SIG-M5 (cell line): ENCODE measurements at places on chromosomes 12 and 14.

DNA sequence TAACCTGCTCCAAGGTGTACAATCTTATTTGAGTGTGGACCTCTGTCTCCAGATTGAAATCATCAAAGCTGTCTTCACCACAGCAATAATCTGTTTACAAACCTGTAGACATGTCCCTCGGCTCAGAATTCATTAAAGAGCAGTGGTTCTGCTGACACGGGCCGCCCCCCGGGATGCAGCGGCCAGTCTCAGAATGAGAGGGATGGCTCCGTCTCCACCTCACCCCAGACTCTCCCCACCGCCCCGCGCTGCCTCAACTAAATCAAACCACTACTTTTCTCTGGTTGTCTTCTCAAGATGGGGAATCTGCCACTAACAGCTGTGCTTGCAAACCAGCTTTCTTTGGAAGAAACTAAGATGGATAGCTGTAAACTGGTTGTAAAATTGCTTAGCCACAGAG, 56.2 kb downstream of the SLC15A4 start:
- DNase-seq: no peak

DNA sequence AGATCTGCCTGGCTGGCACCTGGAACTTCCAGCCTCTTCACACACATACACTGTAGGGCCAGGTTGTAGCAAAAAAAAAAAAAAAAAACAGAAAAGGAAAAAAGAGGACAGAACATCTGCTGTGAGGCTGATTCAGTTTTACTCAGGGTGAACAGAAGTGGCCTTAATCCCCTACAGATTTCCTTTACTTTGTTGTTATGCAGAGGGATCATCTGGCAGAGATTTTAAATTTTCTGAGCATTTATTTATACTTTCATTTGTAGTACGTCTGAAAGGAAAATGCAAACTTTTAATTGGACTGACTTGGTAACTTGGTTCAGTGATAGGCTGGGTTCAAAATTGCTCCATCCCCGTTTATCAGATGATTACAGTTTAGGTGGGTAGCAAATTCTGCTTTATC, 50.8 kb upstream of the PRICKLE1 start:
- DNase-seq: no peak

DNA sequence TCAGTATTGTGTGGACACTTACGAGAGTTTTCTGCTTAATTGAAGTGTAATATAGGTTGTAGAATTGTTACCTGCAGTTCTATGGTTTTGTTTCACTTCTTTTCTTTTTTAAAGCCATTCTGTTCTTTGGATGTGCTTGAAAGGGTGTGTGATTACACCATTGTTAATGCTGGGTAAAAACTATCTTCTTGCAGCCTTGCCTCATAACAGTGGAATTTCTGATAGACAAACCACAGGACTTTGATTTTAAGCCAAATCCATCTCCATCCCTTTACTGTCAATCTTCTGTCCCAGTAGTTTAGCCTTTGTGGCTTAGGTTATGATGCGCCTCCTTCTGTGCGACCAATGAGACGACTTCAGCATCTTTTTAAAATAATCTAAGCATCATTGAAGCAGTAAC, 182.3 kb downstream of the PELI2 start:
- no peak for DNase-seq

- no peak for DNase-seq
Measured at GRCh38 chr12:6215932-6216494, 15.8 kb downstream of the CD9 start.

- DNase-seq: peak; percentile 45
Measured at GRCh38 chr12:32455607-32456071, 56.3 kb downstream of the FGD4 start.

DNA sequence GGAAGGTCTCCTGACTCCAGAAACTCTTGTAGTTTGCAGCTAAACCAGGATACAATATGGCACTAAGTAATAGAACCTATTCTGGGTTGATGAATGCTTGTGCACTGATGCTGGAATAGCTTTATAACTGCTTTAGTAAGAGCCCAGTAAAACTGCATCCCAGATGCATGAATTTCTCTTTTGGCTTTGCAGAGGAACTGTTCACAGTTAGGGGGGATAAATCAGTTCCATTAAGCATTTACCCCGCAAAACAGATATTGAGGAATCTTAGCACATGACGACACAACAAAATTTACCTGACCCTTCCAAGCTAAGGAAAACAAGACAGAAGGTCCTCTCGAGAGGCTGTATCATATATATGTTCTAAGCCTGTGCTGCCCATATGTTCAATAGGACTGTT, 457.4 kb downstream of the FOXG1 start:
- DNase-seq: no peak

DNA sequence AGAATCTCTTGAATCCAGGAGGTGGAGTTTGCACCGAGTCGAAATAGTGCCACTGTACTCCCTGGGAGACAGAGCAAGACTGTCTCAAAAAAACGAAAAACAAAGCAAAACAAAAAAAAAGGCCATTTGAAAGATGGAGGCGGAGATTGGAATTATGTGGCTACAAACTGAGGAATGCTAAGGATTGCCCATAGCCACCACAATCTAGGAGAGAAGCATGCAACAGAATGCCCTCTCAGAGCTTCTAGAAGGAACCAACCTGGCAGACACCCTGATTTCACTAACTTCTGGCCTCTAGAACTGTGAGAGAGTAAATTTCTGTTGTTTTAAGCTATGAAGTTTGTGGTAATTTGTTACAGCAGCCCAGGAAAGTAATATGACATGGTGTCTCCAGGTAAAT, 50.1 kb upstream of the LIMA1 start:
- DNase-seq: no peak

GRCh38 chr14:31207755-31208545, at the start of gene HECTD1:
Gene HECTD1, minus strand, starts transcription at chr14:31207793. Its CDS starts 1,857 bp downstream, at chr14:31205936.
- peak; percentile 54 for DNase-seq

- no peak for DNase-seq
Measured at GRCh38 chr12:14979468-14979867, 6.6 kb downstream of the PDE6H start.

DNA sequence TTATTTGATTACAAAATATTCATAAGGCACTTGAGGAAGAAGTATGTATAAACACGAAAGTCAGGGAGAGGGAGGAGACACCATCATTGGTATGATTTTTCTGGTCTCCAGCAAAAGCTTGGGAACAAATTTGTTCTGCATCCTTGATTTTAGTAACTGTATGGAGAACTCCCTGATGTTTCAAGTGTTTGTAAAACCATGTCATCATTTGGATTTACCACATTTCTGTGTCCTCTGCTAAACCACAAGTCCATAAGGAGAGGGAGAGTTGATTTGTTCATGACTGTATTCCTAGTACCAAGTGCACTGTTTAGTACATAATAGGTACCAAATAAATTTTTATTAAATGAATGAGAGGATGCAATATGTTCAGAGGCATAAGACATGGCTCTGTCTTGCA, 181.1 kb downstream of the BTG1 start:
- no peak for DNase-seq

DNA sequence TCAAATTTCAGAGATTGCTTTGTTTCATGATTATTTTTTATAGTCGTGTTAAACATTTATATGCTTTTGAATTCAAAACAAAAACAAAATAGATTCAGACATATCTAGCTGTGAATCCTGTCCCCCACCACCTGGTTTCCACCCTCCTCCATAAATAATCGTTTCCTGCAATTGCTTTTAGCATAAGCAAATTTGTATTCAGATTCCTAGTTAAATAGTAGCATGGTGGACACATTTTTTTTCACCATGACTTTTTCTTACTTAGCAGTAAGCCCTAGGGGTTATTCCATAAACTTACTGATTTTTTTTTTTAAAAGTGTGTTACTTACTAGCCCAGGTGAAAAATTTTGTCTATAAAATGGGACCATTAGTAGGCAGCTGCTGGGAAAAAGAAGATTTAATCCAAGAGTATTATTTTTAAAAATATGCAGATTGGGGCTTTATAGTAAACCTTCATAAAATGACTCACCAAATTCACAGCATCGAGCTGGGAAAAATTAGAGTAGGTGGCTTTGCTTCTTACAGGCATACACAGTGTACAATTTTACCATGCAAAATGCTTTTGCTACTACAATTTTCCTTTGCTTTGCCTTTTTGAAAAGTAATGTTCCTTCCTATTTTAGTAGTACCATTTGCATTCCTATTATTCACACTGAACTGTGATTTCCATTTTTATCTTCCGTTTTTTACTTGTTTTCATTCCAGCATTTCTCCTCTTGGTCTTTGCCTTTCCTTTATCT, 117.8 kb downstream of the BTG1 start:
- DNase-seq: no peak

GRCh38 chr12:27998658-27999057, 26.1 kb upstream of the PTHLH start:
- DNase-seq: no peak

DNA sequence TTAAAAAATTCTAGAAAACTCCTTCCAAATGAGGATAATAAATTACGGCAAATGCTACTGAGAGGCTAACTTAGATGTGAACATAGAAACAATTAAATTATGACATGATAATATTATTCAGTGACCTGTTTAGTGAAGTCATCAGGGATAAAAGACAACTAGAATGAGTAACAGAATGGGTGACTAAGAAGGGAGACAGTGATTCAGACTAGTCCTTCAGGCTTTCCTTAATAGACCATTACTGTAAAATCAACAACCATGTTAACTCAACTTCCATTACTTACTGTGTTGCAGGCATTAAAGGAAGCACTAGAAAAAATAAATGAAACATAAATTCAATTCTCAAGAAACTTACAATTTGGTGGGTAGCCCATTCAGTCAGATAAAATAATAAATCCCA, 543.9 kb upstream of the LRFN5 start:
- DNase-seq: no peak
